ENCODE measurements at places on chromosomes 4 and X.
A peak's percentile ranks its signal among the peaks of the same experiment; 100 is the strongest.

- no peak for DNase-seq
Measured at GRCh38 chr4:88793475-88793874, 95.8 kb upstream of the NAP1L5 start.

DNA sequence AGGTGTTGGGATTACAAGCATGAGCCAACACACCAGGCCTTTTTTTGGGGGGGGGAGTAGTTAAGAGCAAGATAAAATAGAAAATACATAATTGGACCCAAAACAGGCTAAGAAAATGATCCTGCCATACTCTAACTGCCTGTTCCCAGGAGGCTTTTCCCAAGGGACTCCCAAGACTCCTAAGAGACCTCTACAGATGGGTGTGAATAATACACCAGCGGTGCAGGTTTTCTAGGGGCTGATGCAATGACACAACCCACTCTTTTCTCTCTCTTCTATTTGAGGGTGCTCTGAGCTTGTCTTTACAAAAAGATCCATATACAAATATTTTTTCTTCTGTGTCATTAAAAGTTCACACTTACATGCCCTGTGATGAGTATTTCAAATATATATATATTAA, 116.9 kb downstream of the RASL11B start:
- no peak for DNase-seq

GRCh38 chr4:81039351-81039972, 9.0 kb downstream of the BMP3 start:
- no peak for DNase-seq

- DNase-seq, result no peak
Measured at GRCh38 chr4:105166066-105166465, 19.4 kb downstream of the TET2 start.

DNA sequence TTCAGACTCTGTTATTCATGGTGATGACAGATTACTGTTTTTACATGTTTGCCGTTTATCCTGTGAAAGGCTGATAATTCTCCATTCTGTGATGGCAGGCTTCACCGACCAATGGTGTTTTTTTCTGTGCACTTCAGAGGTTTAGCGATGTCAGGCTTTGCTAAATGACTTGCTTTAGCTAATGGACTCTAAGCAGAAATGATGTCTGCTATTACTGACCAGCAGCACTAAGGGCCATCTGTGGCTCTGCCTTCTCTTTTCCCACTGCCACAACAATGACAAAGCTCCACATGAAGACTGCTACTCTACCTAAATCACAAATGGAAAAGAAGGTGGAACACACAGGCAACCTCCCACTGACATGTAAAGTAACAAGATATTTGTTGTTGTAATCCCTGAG, 68.4 kb upstream of the ALB start:
- no peak for DNase-seq

- DNase-seq, result no peak
Measured at GRCh38 chr4:155249016-155249566, 40.7 kb downstream of the NPY2R start.

DNA sequence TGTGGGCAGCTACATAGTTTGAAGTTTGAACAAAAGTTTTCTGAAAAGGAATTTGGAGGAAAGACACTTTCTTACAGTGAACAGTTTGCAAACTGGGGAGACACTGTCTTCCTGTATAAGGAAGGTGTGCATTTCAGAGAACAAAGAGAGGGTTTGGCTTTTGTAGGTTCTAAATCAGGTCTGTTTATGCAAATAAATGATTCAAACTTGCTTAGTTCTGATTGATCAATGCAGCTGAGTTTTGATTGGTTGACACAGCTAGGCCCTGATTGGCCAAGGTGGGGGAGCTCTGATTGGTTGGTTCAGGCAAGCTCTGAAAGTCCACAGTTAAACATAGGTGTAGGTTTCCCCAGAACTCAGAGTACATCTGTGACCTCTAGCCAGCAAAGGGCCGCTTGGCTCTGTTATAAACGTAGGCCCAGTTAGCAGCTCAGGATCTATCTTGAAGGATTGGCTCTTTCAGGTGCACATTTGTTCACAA, 63.0 kb upstream of the ENPP6 start:
- no peak for DNase-seq

- no peak for DNase-seq
Measured at GRCh38 chr4:163448540-163449203, 24.9 kb downstream of the TKTL2 start.

DNA sequence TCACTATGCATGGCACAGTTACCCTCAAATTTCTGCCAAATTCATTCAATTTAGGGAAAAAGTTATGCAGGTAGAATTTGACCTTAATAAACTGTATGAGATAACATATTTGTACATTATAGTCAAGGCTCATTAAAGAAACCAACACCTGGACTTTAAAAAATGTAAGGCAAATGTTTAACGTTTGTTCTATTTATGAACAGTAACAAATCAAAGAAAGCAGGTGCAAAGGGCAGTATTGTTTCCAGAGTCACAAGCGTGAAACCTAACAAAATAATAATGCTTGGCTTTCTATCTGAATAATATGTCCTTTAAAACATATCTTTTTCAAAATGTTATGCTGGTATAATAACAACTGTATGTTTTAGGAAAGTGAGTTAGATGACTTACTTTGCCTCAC, 41.2 kb downstream of the LIN54 start:
- DNase-seq, result no peak

DNA sequence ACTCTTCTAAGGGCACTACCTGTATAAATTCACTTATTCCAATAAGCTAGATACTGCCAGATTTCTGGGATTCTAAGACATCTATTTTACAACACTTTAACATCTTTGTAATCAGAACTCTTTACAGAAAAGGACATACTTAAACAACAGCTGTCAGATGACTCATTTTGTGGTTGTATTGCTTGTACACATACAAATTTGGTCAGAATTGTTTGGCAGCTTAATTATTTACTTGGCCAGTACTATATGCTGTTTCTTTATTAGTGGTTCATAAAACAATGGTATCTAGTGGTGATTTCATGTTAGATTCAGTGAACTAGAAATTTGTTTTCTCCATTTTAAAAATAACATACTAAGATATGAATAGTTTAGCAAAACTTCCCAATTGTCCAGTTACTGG, 27.2 kb downstream of the PALLD start:
- no peak for DNase-seq

DNA sequence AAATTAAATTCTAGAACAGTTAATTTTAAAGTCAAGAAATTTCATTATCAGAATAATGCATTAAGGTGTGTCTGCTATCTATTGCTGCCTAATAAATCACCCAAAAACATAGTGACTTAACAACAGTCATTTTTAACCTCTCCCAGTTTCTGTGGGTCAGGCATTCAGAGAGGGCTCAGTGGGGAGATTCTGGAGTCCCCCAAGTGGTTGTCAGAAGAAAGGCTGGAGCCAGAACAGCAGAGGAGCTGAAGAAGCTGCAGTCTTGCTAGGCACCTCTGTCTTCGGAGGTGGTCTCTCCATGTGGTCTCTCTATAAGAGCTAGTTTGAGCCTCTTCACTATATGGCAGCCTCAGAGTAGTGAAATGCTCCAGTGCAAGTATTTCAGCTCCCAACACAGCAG, 9.3 kb upstream of the HOPX start:
- no peak for DNase-seq

- no peak for DNase-seq
Measured at GRCh38 chr4:89100853-89101252, 10.5 kb upstream of the TIGD2 start.

DNA sequence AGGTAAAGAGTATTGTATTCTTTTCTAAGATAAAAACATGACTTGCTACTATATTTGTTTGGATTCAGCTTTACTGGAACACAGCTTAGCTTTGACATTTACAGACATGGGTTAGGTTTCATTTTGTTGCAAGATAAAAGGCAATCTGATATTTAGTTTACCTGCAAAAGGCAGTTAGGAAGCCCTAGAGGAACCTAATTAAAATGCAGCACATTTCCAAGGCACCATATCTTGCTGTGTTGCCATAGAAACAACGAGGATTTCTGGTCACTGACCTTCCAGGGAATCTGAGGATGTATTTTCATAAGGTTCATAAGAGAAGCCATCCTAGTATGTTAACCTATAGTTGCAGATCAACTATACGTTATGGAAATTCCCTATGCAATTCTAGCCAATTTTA, 116.0 kb downstream of the SNCA start:
- no peak for DNase-seq

- DNase-seq, result no peak
Measured at GRCh38 chr4:181950372-181951127, 292.7 kb upstream of the TENM3 start.

DNA sequence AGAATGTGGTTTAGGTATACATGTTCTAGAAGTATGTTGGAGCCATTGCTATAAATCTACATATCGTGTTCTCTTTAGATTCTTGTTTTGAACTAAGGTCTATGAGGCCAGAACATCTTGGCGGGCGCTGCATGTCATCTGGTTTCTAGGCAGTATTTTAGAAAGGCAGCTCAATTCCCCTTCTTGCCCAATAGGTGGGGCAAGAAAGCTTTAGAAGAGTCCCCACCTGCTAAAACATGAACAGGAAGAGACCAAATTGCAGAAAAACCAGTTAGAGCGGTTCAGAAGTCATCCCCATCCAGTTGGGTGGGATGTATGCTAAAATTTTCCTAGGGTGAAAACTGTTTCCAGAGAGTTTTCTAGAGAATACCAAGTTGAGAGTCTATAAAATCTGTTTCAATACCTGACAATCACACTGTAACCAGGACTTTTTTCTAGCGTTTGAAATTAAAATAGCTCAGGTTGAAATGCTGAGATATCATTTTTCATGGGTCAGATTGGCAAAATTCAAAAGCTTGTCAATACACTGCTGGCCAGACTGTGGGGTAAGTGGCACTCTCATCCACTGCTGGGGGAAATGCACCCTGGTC, 17.5 kb upstream of the SH3KBP1 start:
- DNase-seq, result peak; percentile 4

- DNase-seq, result peak; percentile 47
Measured at GRCh38 chr4:124711471-124712371, 811 bp downstream of the ANKRD50 start.

- no peak for DNase-seq
Measured at GRCh38 chr4:123286903-123287466, 109.6 kb upstream of the SPRY1 start.

GRCh38 chr4:138113819-138114400, 128.2 kb downstream of the SLC7A11 start:
- DNase-seq, result no peak

GRCh38 chr4:6990661-6991060, 52.5 kb upstream of the TADA2B start:
- no peak for DNase-seq

DNA sequence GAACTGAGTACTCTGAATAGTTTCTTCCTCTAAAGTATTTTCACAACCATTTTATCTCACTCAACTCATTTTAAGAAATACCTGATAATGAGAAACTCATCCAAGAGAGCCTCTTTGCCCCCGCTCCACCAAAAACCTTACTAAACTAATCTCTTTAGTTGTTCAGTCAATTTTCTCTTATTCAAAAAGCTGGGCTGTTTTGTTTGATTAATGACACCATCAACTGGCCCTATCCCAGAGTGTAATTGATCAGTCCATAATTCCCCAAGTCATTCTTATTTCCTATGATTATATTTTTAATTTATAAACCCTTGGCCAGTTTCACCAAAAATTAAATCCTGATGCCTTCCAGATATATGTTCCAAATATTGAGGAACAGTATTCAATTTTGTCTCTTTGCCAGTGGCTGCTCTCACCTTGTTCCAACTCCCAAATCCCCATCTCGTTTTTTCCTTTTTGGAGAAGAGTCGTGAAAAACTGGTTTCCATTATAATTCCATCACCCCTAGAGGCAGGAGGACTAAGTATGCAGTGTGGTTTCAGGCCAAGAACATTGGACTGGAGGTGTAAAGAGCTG, 10.4 kb downstream of the LIMCH1 start:
- no peak for DNase-seq

DNA sequence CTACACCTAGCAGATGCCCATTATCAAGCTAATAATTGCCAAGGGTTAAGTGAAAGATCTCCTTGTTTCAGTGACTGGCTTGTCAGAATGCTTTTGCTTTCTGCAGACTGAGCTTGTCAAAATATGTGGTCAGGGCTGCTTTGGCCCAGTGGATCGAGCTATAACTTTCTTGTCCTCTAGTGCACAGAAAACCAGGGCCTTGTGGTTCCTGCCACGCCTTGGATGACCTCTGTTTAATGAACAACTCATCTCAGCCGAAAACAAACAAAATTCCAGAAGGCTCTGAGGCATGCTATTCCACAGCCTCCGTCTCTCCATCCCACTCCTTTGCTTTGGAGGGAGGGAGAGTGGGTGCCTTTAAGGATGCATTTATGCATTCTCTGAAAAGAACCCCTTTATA, 11.3 kb downstream of the EVC start:
- no peak for DNase-seq

GRCh38 chr4:165118256-165118909, 5.7 kb upstream of the TMEM192 start:
- no peak for DNase-seq

DNA sequence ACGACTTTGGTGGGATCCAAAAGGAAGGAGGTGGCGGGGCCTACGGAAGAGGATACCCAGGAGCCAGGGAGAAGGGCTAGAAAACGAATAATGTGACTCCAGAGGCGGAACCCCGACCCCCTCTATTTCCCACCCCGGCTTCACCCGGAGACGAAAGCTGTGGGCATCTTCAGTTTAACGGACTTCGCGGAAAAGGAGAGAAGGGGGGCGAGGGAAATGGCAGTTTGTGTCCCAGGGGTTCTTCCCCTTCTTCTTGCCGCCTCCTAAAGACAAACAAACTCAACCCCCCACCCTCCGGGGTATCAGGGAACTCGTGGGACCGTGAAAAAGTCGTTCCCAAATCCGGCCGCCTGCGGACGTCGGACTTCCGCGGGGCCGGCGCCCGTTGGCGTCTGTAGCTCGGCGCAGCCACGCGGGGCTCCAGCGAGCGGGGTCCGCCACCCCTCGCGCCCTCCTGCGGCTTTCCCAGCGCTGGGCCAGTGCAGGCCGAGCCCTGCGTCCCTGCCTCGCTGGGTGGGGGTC, 3.6 kb upstream of the LEF1 start:
- no peak for DNase-seq

DNA sequence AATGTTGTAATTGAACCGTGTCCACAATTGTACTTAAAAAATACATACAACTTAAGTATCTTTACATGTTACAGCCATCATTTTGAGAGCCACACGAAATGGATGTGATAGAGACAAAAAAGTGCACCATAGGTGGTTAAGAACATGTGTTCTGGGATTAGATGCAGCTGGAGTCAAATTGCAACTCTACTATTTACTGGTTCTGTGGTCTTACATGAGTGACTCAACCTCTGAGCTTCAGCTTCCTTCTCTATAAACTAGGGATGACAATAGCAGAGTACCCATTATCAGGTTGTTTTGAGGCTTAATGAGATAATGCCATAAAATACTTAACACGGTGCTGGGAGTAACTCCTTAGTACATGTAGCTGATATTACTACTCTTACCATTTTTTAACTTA, 130.4 kb downstream of the IDS start:
- no peak for DNase-seq

DNA sequence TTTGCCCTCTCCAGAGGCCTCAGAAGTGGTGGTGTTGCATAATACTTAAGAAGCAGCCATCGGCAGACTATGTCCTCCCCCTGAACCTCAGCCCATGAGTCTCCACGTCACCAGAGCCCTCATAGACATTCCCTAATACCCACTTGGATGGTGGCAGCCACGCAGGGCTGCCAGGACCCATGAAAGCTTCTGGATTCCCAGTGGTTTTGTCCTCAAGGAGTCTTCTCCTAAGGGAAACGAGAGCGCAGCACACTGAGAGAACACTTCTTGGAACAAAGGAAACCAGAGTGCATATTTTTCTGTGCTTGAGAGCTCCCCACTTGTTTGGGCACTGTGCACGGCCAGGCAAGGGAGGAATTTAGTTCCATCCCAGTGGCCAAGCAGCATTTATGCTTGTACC, 204.1 kb upstream of the DMD start:
- DNase-seq, result no peak

GRCh38 chr4:7199771-7200441, 7.6 kb downstream of the SORCS2 start:
- DNase-seq, result no peak
